Thoracic aorta endothelial cell (primary cell): ENCODE measurements at places on chromosomes 5 and 9. TPM values are rescaled to one million over a fixed set of nuclear protein-coding genes. Genes with fewer than 3 reads are reported as not detected.

The LCN10 gene
- total RNA-seq: not detected in 2 replicates

The SHISAL2B gene
- not detected in 2 replicates for total RNA-seq

The SLC45A2 gene
- not detected in 2 replicates for total RNA-seq

The KIF24 gene
- 4.1 and 7.3 TPM in 2 replicates for total RNA-seq

The LRRTM2 gene
- 0.13 and 0.43 TPM in 2 replicates for total RNA-seq
